ENCODE measurements at places on chromosomes 12 and 14.
A peak's percentile ranks its signal among the peaks of the same experiment; 100 is the strongest.

- DNase-seq, result peak; percentile 77
These were observed 393 bp upstream of the KLHL33 start for GRCh38 chr14:20436363-20436755.

GRCh38 chr14:24813089-24813815 is 179.3 kb upstream of the GZMB start:
- DNase-seq, result no peak

GRCh38 chr14:23704890-23705289 is 68.7 kb downstream of the DHRS2 start:
- no peak for DNase-seq

- DNase-seq, result no peak
These were observed 36.2 kb downstream of the PSEN1 start for GRCh38 chr14:73172500-73172899.

DNA sequence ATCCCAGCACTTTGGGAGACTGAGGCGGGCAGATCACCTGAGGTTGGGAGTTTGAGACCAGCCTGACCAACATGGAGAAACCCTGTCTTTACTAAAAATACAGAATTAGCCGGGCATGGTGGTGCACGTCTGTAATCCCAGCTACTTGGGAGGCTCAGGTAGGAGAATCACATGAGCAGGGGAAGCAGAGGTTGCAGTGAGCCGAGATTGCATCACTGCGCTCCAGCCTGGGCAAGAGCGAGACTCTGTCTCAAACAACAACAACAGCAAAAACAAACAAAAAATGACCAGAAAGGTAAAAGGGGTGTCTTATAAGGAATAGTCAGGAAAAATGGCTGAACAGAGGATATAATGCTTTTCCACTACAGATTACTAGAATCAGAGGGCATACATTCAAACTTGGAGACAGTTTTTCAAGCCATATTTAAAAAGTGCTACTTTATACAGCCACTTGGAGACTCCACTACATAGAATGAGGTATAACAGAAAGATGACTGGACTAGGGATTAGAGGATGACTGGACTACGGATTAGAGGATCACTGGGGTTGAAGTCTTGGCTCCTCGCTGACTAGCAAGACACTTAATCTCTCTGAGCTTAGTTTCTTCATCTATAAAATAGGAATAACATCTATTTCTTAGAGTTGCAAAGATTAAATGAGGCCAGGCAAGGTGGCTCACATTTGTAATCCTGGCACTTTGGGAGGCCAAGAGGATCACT is 4.9 kb upstream of the CS start:
- DNase-seq, result no peak

- peak; percentile 29 for DNase-seq
These were observed 148.0 kb downstream of the SLC38A4 start for GRCh38 chr12:46677749-46678148.

- DNase-seq, result no peak
These were observed 1.1 kb downstream of the POLR3B start for GRCh38 chr12:106358396-106359241.

- no peak for DNase-seq
These were observed 95.5 kb upstream of the TMPO start for GRCh38 chr12:98419795-98420404.

DNA sequence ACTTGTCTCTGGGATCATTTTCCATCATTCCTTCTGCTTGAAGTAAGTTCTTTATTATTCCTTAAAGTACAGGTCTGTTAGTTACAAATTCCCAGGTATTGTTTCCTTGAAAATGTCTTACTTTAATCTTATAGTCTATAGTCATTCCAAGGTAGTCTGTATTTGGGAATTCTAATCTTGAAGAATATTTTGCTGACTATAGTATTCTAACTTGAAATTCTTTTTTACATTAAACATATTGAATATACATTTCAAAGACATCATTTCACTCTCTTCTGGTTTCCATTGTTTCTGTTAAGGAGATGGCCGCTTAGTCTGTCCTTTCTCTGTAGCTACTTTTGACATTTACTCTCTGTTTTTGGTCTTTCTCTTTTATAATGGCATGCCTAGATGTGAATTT is 399.8 kb downstream of the TMEM117 start:
- DNase-seq, result no peak

- DNase-seq, result no peak
These were observed 326.1 kb downstream of the PDZRN4 start for GRCh38 chr12:41514021-41514777.

DNA sequence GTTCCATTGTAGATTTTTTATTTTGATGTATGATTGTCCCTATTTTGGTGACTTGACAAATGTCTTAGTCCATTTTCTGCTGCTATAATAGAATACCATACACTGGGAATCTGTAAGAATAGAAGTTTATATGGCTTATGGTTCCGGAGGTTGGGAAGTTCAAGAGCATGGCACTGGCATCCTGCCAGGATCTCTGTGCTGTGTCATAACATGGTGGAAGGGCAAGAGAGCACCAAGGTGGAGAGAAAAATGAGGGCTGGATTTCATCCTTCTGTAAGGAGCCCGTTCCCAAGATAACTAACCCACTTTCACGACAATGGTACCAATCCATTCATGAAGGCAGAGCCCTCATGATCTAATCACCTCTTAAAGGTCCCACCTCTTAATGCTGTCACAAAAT is 176.7 kb downstream of the TMEM132D start:
- no peak for DNase-seq

GRCh38 chr14:23910101-23910875 is 43.3 kb upstream of the DHRS4 start:
- DNase-seq, result peak; percentile 54

DNA sequence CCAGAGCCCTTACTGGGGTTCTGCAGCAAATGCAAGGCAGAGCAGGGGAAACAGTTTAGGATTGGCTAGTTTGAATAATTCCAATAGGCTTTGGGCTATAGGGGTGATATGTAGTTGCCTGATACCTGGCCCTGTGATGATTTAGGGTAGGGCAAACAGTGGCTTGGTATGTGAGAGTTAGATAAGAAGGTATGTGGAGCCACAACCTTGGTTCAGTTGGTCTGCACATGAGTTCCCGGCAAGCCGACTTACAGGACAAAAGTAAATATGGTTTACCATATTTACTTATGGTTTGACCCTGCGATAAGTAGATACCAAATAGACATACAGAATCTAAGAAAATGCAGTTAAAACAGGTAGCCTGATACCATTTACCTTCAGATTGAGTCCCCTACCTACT is 8.3 kb upstream of the CAPRIN2 start:
- DNase-seq, result no peak

DNA sequence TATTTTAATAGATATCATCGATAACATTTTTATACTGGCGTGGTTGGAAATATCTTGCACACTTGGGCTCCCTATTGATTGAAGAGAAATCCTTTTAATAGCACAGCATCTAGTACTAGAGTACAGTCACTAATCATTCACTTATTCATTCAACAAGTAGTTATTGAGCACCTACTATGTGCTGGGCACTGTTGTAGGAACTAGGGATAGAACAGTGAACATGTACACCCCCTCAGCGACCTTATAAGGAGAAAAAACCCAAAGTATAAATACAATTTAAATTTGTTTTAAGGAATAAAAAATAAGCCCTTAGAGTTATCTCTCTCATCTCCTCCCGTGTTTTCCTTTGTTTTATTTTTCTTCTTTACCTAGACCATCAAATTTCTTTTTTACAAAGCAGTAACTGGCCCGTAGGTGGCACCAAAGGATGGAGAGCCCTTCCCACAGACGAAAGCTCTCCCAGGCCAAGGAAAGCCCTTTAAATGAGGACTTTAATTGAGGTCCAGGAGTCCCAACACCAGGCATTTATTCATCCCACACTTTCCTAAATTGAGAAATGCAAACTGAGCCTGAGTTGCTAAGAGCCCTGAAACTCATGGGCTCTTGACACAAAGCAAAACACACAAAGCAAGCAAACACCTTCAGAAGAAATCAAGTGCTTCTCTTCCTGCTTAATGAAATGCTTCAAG is 29.0 kb downstream of the PEBP1 start:
- DNase-seq, result peak; percentile 24

DNA sequence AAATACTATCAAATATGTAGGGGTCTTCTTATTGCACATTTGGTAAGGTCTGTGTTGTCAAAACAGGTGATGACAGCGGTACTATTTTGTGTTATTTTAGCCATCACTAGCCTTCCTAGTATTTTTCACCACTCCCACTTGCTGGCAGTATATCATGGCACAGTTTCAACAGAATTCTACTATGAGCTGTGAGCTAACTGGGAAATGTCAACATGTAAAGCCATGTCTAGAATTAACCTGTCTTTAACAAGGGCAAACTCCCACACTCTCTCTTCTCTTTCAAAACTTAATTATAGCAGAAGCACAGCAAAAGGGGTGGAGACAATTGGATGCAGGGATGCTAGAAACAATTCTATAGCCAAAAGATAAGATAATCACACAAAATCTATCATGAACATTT is 253.4 kb downstream of the PAX9 start:
- no peak for DNase-seq

DNA sequence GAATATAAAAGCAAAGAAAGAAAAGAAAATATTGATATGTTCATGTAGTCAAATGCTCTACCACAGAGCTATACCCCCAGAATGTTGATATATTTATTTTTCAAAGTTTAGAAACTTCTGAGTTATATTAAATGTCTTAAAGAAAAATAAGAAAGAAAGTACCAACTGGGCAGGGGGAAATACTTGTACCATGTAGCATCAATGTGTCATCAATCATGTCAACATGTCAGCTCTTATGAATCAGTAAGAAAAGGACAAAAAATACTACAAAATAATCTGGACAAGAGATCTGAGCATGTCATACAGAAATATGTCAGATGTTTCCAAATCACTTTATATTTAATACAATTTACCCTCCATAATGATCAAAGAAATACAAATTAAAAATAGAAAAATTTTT is 595.1 kb upstream of the ATP2B1 start:
- DNase-seq, result no peak

DNA sequence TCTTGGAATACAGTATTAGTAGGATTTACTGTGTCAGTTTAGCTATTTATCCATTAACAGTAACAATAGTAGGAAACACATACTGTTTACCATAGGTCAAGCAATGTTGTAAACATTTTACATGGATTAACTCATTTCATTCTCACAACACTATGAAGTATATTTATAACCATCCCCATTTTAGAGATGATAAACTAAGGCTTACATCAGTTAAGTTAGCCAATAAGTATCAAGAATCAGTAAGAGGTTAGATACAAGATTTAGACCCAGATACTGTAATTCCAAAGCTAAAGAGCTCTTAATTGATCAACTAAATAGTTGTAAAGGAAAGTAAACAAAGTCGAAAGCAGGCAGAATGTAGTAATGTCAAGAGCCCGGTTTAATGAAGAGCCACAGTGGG is 1.1 kb downstream of the SYNJ2BP start:
- no peak for DNase-seq

GRCh38 chr14:100091386-100091785 is 26.2 kb downstream of the EVL start:
- DNase-seq, result no peak

DNA sequence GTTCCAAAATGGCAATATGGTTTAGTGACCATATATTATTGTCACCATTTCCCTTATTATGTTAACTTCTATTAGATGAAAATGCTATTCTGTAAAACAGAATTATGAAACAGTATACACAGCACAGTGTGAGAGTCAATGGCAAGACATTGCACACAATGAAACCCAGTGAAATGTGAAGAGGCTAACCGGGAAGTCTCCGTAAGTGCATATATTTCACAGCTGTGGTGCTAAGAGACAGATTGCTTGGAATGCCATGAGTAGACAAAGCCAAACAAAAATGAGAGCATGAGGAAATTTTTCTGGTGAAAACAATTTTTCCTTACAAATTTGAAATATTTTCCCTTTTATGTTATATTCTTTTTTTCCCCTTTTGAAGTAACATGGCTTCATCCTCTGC is 49.4 kb downstream of the DYRK2 start:
- peak; percentile 84 for DNase-seq

- peak; percentile 66 for DNase-seq
These were observed 2.2 kb downstream of the TBPL2 start for GRCh38 chr14:55438066-55438683.

GRCh38 chr12:91627225-91627624 is 444.6 kb upstream of the DCN start:
- no peak for DNase-seq

GRCh38 chr14:105494606-105494929 is 3.5 kb downstream of the TEDC1 start:
- DNase-seq, result no peak

- peak; percentile 25 for DNase-seq
These were observed 96.9 kb downstream of the EML5 start for GRCh38 chr14:88695870-88696269.

DNA sequence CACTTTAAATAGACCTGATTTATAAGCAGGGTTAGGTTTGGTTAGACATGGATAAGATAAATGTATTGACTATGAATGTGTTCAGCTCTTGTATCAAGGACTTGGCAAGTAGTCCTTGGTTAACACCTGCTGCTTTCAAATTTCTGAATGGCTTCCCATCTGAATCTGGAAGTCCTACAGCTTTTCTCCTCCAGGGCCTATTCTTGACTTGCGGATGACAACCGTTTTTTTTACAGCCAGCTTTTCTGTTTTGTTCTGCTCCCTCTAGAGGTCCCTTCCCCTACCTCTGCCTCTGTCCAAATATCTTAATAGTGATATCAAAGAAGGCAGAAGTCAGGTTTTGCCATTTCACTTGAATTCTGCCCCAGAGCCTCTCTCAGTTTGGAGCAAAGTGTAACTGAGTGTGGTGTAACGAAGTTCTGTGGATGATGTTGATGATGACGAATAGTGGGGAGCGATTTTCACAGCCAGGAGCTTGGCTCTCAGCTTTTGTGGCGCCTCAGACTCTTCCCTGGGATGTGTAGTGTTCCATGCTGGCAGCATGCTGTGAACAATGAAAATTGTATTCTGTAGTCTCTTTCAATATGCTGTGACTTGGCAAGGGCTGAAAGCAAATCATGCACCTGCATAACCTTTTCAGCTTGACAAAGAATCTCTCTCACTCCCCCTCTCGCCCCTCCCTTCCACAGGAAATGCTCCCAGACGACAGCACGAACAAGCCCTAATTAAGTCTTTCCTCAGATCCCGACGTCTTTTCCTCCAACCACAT is 5.0 kb upstream of the SLC4A8 start:
- DNase-seq, result no peak

DNA sequence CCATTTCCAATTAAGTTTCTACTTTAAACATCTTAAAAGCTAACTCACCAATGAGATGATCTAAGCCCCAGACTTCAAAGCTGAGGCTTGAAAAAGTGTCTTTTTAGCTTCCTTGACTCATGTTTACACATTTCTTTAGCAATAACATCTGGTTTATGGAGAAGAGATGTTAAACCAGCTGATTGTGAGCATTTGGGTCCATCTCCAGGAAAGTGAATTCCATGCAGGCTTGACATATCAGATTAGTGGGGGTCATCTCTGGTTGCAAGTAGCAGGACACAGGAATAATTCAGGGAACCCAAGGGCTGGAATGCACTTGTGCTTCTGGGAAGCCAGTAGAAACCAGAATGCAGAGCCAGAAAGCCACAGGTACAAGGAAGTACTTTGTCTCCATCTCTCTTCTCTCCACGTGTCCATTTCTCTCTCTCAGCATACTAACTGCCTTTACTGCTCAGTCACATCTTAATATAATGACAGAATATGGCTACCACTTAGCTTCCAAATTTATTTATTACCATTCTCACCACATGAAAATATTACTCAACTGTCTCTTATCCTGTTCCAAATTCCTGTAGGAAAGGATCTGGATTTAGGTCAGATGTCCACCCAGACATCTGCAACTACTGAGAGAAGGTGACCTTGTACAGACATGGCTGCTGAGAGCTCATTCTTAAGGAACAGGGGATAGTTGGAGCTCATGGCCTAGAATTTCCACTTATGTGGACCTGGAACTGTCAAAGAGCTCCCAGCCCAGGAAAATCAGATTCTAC is 104.4 kb downstream of the SCN8A start:
- DNase-seq, result peak; percentile 82

Data from AG10803 (cell line).